ENCODE measurements at places on chromosomes 4 and X. TPM values are rescaled to one million over a fixed set of nuclear protein-coding genes. Genes with fewer than 3 reads are reported as not detected.

The SMR3B gene
- total RNA-seq: not detected

The TNMD gene
- not detected for total RNA-seq

The PPP1R2C gene
- total RNA-seq: not detected

The RAB33A gene
- not detected for total RNA-seq

The STOX2 gene
- total RNA-seq: 1.7 TPM

The TSPAN5 gene
- 0.63 TPM for total RNA-seq

The CCNI gene
- 166 TPM for total RNA-seq

The XAGE2 gene
- total RNA-seq: not detected

The GAB1 gene
- 14.6 TPM for total RNA-seq

The AFM gene
- total RNA-seq: not detected

The ZMYM3 gene
- 6.3 TPM for total RNA-seq

The NPY1R gene
- total RNA-seq: 1.2 TPM

The IGSF1 gene
- 0.54 TPM for total RNA-seq

The UCP1 gene
- total RNA-seq: not detected

The CTAG1A gene
- total RNA-seq: not detected

The SPANXN3 gene
- total RNA-seq: not detected

The MAGEB6 gene
- not detected for total RNA-seq

The PNMA6F gene
- total RNA-seq: not detected

All from psoas muscle (tissue), 8 donors.